ENCODE measurements at places on chromosomes 1 and 21. TPM values are rescaled to one million over a fixed set of nuclear protein-coding genes. Genes with fewer than 3 reads are reported as not detected.

DNA sequence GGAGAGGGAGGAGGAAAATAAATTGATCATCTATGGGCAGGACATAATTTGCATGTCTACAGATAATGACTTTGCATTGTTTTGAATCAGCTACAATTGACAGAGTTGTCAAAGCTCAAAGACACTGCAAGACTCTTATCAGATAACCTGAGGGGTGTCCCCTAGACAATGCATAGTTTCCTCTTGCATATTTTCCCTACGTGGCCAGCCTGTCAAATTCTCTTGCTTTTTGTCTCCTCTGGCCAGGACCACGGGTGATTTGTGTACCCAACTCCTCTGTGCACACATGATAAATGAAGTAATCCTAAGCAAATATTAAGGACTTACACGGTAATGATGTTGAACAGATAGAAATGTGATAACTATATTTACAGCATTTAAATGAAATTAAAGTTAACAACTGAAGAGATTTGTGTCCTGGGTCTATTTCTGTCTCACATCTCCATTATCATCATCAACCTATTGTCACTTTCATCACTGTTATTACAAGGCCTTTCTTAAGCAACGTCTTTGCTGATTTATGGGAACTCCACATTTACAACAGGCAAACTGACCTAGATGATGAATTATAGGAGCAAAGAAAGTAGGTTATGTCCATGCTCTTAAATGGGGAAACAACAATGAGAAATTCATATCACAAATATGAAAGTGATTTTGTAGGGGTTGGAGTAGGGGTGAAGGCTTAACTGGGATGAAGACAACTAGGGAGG lies 18.8 kb downstream of the BATF3 start:
- no peaks in the 10 kb centered on the region for H3K36me3 ChIP-seq
- no peak overlapping the region for H3K4me3 ChIP-seq
- peaks cover 41% of the 10 kb centered on the region for H3K4me1 ChIP-seq

Gene DDAH1
- 0.74 TPM for total RNA-seq

- H3K4me3 ChIP-seq: no peak overlapping the region
- H3K4me1 ChIP-seq: no peaks in the 10 kb centered on the region
- ATAC-seq: no peak
- no peaks in the 10 kb centered on the region for H3K27me3 ChIP-seq
- H3K27ac ChIP-seq: no peak overlapping the region
Measured at GRCh38 chr1:11960276-11960675, 20.0 kb upstream of the MFN2 start.

- no peaks in the 10 kb centered on the region for H3K36me3 ChIP-seq
- H3K4me1 ChIP-seq: no peaks in the 10 kb centered on the region
- no peak overlapping the region for H3K27ac ChIP-seq
- ATAC-seq: no peak
Measured at GRCh38 chr1:86573763-86574484, 27.0 kb downstream of the CLCA4 start.

- H3K36me3 ChIP-seq: no peaks in the 10 kb centered on the region
- peak; percentile 70 for ATAC-seq
- H3K4me1 ChIP-seq: peaks cover 5% of the 10 kb centered on the region
- H3K27me3 ChIP-seq: no peaks in the 10 kb centered on the region
Measured at GRCh38 chr1:32240140-32240951, 6.7 kb upstream of the FAM167B start.

DNA sequence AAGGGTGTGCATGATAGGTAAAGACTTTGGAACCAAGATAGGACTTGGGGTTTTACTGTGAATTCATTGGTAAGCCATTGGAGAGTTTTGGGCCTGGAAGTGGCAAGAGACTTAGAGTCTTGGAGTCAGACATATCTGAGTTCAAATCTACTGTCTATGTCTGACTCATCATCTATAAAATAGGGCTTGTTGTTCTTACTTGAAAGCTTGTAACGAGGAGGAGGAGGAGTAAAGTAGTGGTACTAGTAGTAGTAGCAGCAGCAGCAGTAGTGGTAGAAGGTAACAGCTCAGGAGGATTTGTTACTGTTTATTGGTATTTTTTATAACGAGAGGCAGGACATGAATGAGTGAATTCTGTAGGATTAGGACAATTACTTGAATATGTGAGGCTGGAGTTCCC lies 62.7 kb downstream of the CACHD1 start:
- no peak for ATAC-seq
- H3K27ac ChIP-seq: no peak overlapping the region
- H3K4me3 ChIP-seq: no peak overlapping the region
- H3K27me3 ChIP-seq: peaks cover 9% of the 10 kb centered on the region
- H3K4me1 ChIP-seq: no peaks in the 10 kb centered on the region

Gene FAM177B
- total RNA-seq: 0.95 TPM

Gene VWA5B1
- not detected for total RNA-seq

Gene DMBX1
- total RNA-seq: 0.58 TPM

GRCh38 chr1:41222496-41222895 lies 19.6 kb downstream of the SCMH1 start:
- no peak overlapping the region for H3K27ac ChIP-seq
- ATAC-seq: no peak
- no peak overlapping the region for H3K4me3 ChIP-seq
- peaks cover 4% of the 10 kb centered on the region for H3K4me1 ChIP-seq
- H3K36me3 ChIP-seq: peaks cover 27% of the 10 kb centered on the region

- H3K4me3 ChIP-seq: no peak overlapping the region
- no peaks in the 10 kb centered on the region for H3K27me3 ChIP-seq
- H3K4me1 ChIP-seq: peaks cover 23% of the 10 kb centered on the region
- ATAC-seq: no peak
- peak overlapping the region; percentile 85 for H3K27ac ChIP-seq
Measured at GRCh38 chr1:25712299-25712970, 87.6 kb upstream of the SELENON start.

Gene C1QB
- total RNA-seq: not detected

Gene DYNLT4
- 0.56 TPM for total RNA-seq

DNA sequence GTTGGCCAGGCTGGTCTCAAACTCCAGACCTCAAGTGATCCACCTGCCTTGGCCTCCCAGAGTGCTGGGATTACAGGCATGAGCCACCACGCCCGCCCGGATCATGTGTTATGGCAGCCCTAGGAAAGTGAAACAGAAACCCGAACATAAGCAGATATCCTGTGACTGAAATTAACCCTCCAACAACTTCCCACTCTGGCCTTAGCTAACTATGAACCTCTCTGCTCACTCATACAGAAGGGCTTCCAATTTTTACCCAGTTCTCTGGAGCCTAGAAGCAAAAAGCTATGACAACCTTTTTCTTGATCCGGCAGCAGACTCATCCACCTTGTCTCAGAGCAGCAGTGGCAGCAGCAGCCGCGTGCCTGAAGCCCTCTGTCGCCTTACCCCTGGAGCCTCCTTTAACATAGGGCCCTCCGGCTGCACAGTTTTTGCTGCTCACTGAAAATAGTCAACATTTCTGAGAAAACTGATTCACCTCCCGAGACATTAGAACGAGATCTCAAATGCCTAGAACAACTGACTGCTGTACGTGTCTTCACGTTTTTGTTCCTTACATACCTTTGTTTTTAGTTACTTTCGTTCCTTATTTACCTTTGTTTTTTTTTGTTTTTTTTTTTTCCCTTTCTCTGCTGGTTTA lies 9.3 kb downstream of the CBR1 start:
- H3K4me3 ChIP-seq: peak overlapping the region; percentile 43
- peak overlapping the region; percentile 21 for H3K27ac ChIP-seq
- H3K36me3 ChIP-seq: no peaks in the 10 kb centered on the region
- peaks cover 20% of the 10 kb centered on the region for H3K4me1 ChIP-seq

GRCh38 chr1:147472966-147473732 lies 68.2 kb upstream of the BCL9 start:
- H3K27me3 ChIP-seq: peaks cover 27% of the 10 kb centered on the region
- no peak overlapping the region for H3K27ac ChIP-seq
- no peak overlapping the region for H3K4me3 ChIP-seq

DNA sequence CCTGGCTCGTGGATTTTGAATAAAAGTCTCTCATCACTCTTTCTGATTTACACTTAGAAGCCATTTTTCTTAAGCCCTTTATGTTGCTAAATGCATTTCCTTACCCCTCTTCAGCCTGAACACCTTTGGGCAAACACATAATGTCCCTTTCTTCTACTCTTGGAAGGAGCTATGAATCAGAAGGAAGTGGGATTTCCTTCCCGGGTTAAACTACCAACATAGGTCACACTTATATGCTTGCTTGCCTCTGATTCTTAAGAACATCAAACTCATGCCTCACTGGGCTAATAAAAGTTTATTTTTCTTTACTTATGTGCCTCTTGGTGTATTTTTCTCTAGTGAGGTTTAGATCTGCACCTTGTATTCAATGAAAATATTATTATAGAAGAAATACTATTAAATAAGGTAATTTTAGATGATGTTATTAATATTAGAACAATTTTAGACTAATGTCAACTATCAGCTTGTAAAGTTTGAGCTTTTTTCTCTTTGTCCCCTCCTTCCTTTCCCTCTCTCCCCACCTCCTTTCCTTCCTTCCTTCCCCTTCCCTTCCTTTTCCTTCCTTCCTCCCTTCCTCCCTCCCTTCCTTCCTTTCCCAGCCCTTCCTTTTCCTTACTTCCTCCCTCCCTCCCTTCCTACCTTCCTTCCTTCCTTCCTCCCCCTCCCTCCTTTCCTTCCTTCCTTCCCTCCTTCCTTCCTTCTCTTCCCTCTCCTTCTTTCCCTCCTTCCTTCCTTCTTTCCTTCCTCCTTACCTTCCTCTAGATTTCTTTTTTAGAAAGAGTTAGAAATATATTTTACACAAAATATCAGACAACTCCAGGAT lies 66.5 kb upstream of the KCNJ6 start:
- no peak overlapping the region for H3K4me3 ChIP-seq
- no peak overlapping the region for H3K27ac ChIP-seq
- no peaks in the 10 kb centered on the region for H3K36me3 ChIP-seq
- ATAC-seq: no peak
- no peaks in the 10 kb centered on the region for H3K4me1 ChIP-seq
- H3K27me3 ChIP-seq: peaks cover 8% of the 10 kb centered on the region
